NCI-H446 (cell line): ENCODE measurements at places on chromosomes 6 and 20.

DNA sequence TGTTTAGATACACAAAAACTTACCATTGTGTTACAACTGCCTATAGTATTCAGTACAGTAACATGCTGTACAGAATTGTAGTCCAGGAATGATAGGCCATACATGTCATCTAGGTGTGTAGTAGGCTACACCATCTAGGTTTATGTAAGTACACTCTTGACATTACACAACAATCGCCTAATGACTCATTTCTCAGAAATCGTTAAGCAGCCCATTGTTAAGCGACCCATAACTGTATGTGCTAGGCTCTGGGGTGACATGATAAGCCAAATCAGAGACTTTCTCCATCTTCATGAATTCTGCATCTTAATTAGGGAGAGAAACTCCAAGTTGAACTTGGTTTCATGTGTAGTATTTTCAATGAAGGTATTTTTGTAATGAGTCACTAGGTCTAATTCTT, 17.2 kb downstream of the STK35 start:
- no peak for DNase-seq

GRCh38 chr6:39152262-39152661, 37.3 kb upstream of the SAYSD1 start:
- DNase-seq, result no peak

GRCh38 chr20:25199473-25200260, 4.2 kb downstream of the ENTPD6 start:
- no peak for DNase-seq

DNA sequence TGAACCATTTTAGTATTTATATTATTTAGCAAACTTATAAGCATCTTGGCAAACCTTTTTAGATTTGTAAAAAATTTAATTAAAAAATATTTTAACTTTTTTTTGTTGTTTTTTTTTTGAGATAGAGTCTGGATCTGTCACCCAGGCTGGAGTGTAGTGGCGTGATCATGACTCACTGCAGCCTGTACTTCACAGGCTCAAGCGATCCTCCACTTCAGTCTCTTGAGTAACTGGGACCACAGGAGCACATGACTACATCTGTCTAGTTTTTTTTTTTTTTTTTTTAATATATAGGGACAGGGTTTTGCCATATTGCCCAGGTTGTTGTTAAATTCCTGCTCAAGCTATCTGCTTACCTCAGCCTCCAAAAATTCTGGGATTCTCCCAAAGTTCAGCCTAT, 161.1 kb downstream of the EYS start:
- DNase-seq, result no peak

- DNase-seq, result no peak
These were observed 396.2 kb downstream of the UTRN start for GRCh38 chr6:144681334-144681733.

DNA sequence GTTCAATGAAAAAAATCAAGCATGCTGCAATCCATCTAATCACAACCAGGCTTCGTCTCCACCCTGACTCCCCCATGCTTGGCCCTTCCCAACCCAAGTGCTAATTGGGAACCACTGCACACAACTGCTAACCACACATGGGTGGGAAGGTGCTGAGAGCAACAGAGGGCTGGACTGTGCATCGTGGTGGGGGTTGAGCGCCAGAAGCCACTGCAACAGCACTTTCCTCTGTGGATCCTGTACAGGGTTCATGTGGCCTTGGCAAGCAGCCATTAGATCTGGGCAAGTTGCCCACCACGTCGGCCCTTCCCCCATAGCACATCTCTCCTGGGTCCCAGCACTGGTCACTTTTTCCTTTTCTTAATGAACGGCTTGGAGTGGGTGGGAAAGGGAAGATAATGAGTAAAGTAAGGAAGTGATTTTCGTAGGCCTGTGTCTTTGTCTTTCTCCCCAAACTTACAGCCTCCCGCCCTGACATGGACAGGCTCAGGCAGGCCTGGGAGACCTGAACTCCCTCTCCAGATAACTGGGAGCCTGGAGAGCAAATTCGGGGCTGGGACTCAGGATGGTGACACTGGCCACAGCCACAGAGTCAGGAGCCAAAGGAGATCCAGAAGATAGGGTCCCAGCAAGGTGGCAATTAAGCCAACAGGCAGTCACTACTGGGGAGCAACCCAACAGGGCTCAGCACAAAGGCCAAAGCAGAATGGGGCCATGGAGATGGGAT, 34.4 kb upstream of the MRPS10 start:
- no peak for DNase-seq

DNA sequence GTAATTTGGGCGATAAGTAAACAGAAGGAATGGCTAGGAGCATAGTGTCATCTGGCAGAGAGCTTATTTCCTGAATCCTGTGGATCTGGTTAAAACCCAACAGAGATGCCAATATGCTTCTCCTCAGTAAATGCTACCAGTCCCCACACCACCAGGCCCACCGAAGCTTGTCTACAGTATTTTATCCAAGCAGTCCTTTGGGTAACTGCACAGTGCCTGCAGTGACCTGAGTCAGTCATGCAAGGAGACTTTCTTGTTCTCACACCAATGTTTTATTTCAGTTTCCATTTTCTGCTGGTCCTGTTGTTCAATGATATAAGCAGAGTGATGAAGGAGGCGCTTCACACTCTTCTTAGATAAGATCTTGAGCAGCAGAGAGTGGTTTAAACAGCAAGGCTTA, 326.3 kb downstream of the RIMS1 start:
- peak; percentile 11 for DNase-seq
